ENCODE measurements at places on chromosomes 6 and 20.

- no peak for DNase-seq
These were observed 152.4 kb downstream of the COL9A1 start for GRCh38 chr6:70150521-70150920.

- DNase-seq = no peak
These were observed 3.0 kb downstream of the TSHZ2 start for GRCh38 chr20:52975029-52975732.

- DNase-seq = no peak
These were observed 161.0 kb downstream of the INSM1 start for GRCh38 chr20:20528861-20529260.

- DNase-seq = no peak
These were observed 47.8 kb downstream of the SHLD1 start for GRCh38 chr20:5797843-5798462.

All from NK-92 treated with Interleukin-12 subunit alpha and Interleukin-12 subunit beta, amount 100 ng/mL, for 24 hours (cell line).